ENCODE measurements at places on chromosomes 2 and 18.
A peak's percentile ranks its signal among the peaks of the same experiment; 100 is the strongest.

DNA sequence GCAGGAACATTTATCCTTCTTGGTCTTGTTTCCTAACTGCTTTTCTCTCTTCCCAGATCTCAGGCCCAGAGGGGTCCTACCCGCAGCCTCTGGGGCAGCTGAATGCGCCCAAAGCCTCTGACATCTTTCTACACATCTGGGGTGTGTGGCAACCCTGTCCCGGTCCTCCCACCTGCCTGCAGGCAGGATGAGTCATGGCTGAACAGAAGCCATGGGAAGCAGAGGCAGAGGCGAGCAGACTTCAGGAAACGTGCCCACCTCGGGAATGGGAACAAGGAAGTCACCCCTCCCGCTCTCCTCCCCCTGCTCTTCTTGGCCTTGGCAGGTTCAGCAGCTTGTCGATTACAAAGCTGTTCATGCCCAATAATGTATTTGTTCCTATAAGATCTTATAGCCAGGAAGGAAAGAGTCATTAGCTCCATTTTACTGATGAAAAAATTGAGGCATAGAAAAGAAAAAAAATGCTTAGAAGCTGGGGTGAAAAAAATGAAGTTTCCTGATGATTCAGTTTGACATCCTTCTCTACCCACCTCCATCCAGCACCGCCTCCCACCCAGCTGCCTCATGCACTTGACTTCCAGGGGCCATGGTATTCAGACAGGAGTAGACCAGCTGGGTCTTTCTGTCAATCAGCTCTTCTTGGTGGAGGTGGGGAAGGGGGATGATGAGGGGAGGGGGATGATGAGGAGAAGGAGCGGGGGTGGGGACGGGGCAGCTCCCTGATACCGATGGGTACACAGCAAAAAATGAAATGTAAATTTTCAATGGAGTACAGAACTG is 10.4 kb upstream of the KCNF1 start:
- no peak for DNase-seq

DNA sequence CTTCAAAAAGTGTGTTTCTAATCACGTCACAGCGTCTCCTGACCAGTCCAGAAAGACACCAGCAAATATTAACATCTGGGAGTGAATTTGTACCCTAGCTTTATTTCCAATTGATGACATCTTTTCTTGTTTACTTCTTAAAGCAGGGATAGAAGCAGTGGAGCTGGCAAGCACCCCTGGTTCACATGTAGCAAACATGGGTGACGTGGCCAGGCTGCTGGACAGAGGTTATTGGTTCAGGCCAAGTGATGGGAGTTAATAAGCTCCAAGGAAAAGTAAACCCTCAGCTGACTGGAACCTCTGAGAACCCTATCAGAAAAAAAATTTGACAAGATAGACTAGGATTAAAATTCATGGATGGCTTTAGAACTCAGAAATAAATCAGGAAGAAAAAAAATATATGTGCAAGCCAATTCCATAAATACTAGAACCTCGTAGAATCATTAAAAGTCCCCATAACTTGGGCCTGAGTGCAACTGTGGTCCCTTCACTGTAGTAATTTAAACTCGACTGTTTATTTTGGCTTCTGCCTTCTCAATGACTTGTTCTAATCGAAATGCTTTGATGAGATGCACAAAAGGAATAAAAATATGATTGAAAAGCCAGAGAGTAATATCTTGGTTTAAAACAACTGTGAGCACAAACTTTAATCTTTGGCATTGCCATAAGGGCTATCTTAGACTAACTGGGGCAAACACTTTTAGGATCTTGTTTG is 121.5 kb upstream of the CTAGE1 start:
- no peak for DNase-seq

DNA sequence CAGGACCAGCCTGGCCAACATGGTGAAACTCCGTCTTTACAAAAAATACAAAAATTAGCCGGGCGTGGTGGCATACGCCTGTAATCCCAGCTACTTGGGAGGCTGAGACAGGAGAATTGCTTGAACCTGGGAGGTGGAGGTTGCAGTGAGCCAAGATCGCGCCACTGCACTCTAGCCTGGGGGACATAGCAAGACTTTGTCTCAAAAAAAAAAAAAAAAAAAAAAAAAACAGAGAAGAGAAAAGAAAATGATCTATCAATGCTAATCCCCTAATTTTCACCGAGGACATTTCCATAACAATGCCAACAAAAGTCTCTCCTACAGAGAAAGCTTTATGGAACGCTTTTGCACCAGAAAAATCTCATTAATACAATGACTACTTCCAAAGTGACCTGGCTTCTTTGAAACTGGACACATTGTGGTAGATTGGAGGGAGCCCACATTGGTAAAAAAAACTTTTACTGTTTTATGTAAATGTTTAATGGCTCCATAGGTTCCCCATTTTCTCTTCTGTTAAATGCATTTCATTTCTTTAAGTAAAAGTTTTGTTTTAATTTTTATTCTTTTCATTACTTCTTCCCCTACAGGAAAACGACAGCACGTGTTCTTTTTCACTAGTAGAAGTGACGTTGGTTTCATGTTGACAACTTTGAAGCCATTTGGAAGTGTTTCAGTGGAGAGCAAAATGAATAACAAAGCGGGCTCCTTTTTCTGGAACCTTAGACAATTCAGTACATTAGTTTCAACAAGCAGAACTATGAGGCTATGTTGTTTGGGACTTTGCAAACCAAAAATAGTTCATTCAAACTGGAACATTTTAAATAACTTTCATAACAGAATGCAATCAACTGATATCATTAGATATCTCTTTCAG is 888 bp downstream of the FASTKD2 start:
- DNase-seq, result no peak

- peak; percentile 64 for DNase-seq
These were observed 31.6 kb upstream of the CASP10 start for GRCh38 chr2:201151127-201151981.

GRCh38 chr18:12934454-12935071 is 13.2 kb upstream of the SEH1L start:
- peak; percentile 94 for DNase-seq
